ENCODE measurements at places on chromosomes 12 and 14. TPM values are rescaled to one million over a fixed set of nuclear protein-coding genes. Genes with fewer than 3 reads are reported as not detected.
A peak's percentile ranks its signal among the peaks of the same experiment; 100 is the strongest.

P2RX7 gene
- 2.8 TPM for total RNA-seq

POTEG gene
- total RNA-seq, result not detected

LARP4 gene
- total RNA-seq, result 51.5 TPM

LRP1-AS gene
- total RNA-seq, result not detected

VTI1B gene
- 69.4 TPM for total RNA-seq

TMEM119 gene
- 12.4 TPM for total RNA-seq

MED6 gene
- 12.9 TPM for total RNA-seq

SDR9C7 gene
- 0.06 TPM for total RNA-seq

P2RX2 gene
- total RNA-seq, result not detected

KRT73 gene
- not detected for total RNA-seq

ARID2 gene
- total RNA-seq, result 16.8 TPM

LMO3 gene
- total RNA-seq, result 21.8 TPM

CCDC175 gene
- total RNA-seq, result not detected

SCN8A gene
- 5.5 TPM for total RNA-seq

NFE2 gene
- total RNA-seq, result 0.47 TPM

GRCh38 chr14:95250140-95250769, 69.5 kb downstream of the CLMN start:
- no peak overlapping the region for H3K27ac ChIP-seq
- no peaks in the 10 kb centered on the region for H3K36me3 ChIP-seq
- H3K27me3 ChIP-seq, result no peaks in the 10 kb centered on the region

DNA sequence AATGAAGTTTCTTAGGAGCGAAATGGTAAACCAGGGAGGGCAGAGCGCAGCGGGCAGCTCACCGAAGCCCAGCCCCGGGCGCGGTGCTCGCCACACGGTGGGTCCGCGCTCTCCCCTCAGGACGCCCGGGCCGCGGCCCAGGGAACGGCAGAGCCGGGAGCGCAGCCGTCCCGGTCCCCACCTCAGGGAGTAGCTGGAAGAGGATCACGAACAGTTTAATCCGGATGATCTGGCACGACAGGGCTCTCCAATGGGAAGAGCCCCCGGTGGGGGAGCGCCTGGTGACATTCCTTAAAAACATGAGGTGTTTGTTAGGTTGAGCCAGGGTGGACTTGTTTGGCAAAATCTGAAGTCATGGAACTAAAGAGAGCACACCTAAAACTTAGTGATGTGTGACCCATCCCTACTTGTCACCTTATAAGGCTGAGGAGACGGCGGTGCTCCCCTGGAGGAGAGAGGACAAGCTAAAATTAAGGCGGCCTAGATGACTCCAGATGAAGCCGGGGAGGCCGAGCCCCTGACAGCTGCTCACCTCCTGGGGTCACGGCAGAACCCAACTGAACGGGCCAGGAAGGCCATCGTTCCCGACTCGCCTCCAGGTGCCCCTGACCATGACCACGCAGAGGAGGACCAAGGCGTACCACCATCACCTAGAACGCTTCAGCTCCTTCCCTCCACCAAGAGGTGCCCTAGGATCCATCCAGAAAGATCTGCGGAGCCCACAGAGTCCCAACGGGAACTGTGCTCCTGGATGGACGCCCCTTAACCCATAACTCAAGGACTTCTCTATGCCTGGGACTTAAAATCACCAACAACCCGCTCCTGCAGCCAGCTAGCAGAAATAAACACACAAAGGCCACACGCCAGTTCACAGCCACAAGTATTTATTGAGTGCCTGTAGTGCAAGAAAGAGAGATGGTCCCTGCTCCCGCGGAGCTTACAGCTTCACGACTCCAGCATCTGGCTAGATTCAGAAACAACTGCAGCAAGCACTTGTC, 866 bp upstream of the PITPNM2 start:
- H3K36me3 ChIP-seq, result no peaks in the 10 kb centered on the region
- H3K27ac ChIP-seq, result peak overlapping the region; percentile 67
- no peaks in the 10 kb centered on the region for H3K27me3 ChIP-seq
- peaks cover 11% of the 10 kb centered on the region for H3K4me1 ChIP-seq
- peak overlapping the region; percentile 84 for H3K4me3 ChIP-seq
- peak; percentile 26 for DNase-seq

DNA sequence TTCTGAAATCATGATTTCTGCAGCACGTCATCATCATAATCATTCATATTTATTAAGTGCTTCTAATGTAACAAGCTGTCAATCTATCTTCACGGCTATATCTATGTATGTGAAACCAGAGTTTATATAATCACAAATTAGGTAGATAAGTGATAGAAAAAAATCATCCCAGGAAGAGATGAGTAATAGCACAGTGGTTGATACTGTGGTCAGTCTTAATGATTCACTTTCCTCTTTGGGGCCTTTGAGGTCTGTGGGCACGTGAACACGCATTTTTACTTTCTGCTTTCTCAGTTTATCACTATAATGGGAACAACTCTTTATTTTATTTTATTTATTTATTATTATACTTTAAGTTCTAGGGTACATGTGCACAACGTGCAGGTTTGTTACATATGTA, 265.9 kb upstream of the NOVA1 start:
- no peaks in the 10 kb centered on the region for H3K36me3 ChIP-seq
- H3K27me3 ChIP-seq, result no peaks in the 10 kb centered on the region
- H3K4me3 ChIP-seq, result no peak overlapping the region
- DNase-seq, result no peak
- H3K4me1 ChIP-seq, result no peaks in the 10 kb centered on the region

- H3K27me3 ChIP-seq, result no peaks in the 10 kb centered on the region
- no peaks in the 10 kb centered on the region for H3K4me1 ChIP-seq
- H3K36me3 ChIP-seq, result no peaks in the 10 kb centered on the region
- H3K27ac ChIP-seq, result no peak overlapping the region
- H3K4me3 ChIP-seq, result no peak overlapping the region
Measured at GRCh38 chr12:67154901-67155300, 114.3 kb upstream of the CAND1 start.

GRCh38 chr12:121214855-121215745, 5.2 kb downstream of the P2RX4 start:
- H3K4me3 ChIP-seq, result no peak overlapping the region
- no peak overlapping the region for H3K27ac ChIP-seq
- no peaks in the 10 kb centered on the region for H3K36me3 ChIP-seq

DNA sequence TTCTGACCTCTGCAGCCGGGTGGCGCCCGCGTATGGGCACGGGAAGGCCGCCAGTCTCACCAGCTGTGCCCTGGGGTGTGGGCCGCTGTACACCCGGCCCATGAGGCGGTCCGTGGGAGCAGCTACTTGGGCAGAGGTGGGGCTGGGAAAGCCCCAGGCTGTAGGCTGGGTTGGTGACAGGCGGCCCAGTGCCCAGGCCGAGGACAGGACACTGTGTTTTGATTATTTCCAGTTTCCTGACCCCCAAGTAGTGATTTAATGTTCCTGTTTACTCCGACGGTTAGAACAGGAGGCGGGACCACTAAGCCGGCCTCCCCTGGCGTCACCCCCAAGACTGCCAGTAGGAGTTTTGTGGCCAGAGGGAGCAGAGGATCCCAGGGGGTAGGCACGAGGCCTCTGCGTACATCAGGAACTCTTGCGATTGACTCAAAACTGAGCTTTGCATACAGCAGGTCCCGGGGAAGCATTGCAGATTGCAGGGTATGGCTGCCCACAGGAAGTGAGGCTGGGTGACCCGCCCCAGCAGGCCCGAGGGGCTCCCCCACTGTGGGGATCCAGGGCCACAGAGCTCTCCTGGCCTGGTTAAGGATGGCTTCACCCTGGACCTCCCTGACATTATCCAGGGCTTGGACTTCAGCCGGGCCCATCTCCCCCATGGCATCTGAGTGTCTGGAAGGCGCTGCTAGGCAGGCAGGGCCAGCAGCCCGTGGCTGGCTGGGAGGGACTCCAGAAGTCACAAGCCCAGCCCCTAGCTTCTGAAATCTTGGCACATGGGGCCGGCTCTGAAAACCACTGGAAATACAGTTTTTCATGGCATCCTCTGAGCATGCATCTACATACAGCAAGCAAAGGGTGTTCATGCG, 42.5 kb upstream of the DIO3 start:
- H3K36me3 ChIP-seq, result no peaks in the 10 kb centered on the region
- no peaks in the 10 kb centered on the region for H3K27me3 ChIP-seq
- peak; percentile 22 for DNase-seq
- no peaks in the 10 kb centered on the region for H3K4me1 ChIP-seq
- H3K4me3 ChIP-seq, result no peak overlapping the region

GRCh38 chr12:111339321-111339938, 29.5 kb downstream of the PHETA1 start:
- no peaks in the 10 kb centered on the region for H3K27me3 ChIP-seq
- H3K36me3 ChIP-seq, result no peaks in the 10 kb centered on the region
- no peak overlapping the region for H3K4me3 ChIP-seq
- DNase-seq, result no peak
- H3K4me1 ChIP-seq, result no peaks in the 10 kb centered on the region
- no peak overlapping the region for H3K27ac ChIP-seq

DNA sequence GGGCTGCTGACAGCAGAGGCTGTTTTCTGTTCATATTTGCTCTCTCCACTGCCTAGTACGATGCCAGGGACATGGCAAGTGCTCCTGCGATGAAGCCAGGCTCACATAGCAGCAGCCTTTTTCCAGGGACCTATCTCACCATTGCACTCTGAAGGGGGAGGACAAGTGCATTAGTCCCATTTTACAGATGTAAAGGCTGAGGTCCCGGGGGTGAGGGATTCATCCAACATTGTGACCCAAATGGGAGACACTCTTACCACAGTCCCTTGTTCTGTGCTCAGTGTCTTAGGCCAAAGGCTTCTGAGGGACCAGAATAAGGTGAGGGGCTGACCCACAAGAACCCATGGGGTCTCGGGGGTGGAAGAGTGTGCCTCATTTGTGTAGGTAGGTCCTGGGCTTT, 21.6 kb upstream of the ESRRB start:
- H3K27me3 ChIP-seq, result peaks cover 3% of the 10 kb centered on the region
- no peak overlapping the region for H3K4me3 ChIP-seq
- no peak for DNase-seq
- no peak overlapping the region for H3K27ac ChIP-seq

GRCh38 chr12:6944381-6945186, 762 bp downstream of the C12orf57 start:
- peaks cover 58% of the 10 kb centered on the region for H3K4me1 ChIP-seq
- H3K4me3 ChIP-seq, result peak overlapping the region; percentile 43
- H3K36me3 ChIP-seq, result no peaks in the 10 kb centered on the region
- no peaks in the 10 kb centered on the region for H3K27me3 ChIP-seq

- no peaks in the 10 kb centered on the region for H3K4me1 ChIP-seq
- H3K27ac ChIP-seq, result no peak overlapping the region
- H3K36me3 ChIP-seq, result no peaks in the 10 kb centered on the region
- peak; percentile 15 for DNase-seq
Measured at GRCh38 chr12:15532364-15532977, 210.2 kb downstream of the PTPRO start.

GRCh38 chr14:20820063-20820904, 17.6 kb upstream of the RNASE1 start:
- H3K36me3 ChIP-seq, result no peaks in the 10 kb centered on the region
- no peaks in the 10 kb centered on the region for H3K27me3 ChIP-seq
- DNase-seq, result no peak

- no peak for DNase-seq
- H3K4me3 ChIP-seq, result no peak overlapping the region
- peaks cover 35% of the 10 kb centered on the region for H3K36me3 ChIP-seq
Measured at GRCh38 chr14:39395555-39396254, 36.5 kb downstream of the FBXO33 start.

DNA sequence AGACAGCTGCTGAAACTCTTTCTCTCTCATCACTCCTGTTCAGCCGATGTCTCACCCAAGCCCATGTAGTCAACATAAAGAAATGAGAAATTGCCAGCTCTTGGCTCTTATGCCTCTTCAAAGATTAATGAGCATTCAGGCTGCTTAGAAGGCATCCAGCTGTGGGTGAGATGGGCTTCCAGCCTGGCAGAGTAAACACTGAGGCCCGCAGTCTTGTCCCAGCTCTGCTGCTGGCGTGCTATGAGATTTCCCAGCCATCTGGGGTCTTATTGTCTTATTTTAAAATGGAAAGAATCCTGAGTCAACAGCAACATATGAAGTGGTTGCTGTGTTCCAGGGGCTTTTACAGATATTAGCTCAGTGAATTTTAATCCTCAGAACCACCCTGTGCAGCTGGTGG, 12.6 kb downstream of the RXYLT1 start:
- no peaks in the 10 kb centered on the region for H3K27me3 ChIP-seq
- DNase-seq, result no peak
- H3K4me3 ChIP-seq, result no peak overlapping the region
- H3K27ac ChIP-seq, result no peak overlapping the region

- no peak overlapping the region for H3K4me3 ChIP-seq
- H3K27me3 ChIP-seq, result no peaks in the 10 kb centered on the region
- DNase-seq, result no peak
- H3K36me3 ChIP-seq, result no peaks in the 10 kb centered on the region
- no peak overlapping the region for H3K27ac ChIP-seq
Measured at GRCh38 chr12:8658346-8658745, 4.3 kb downstream of the MFAP5 start.

DNA sequence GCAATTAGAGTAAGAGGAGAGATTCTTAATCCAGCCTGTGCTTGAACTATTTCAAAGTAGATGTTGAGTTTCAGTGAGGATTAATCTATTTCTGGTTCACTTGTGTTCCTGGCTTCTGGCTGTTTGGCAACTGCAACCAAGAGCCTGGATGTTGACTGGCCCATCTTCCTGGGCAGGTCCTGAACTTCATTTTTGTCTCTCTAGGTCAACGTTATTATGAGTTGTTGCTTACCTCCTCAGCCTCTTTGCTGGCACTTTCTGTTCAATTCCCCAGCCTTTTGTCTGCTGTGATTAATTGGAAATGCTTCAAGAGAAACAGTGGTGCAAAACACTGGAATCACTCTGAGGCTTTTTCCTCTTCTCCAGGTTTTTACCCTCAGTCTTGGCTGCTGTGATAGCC, 56.8 kb downstream of the TMEM132D start:
- no peak overlapping the region for H3K4me3 ChIP-seq
- H3K27me3 ChIP-seq, result no peaks in the 10 kb centered on the region
- no peak overlapping the region for H3K27ac ChIP-seq

GRCh38 chr12:9699269-9699897, 29.9 kb downstream of the CLEC2D start:
- no peaks in the 10 kb centered on the region for H3K36me3 ChIP-seq
- H3K4me3 ChIP-seq, result no peak overlapping the region
- no peak overlapping the region for H3K27ac ChIP-seq
- no peak for DNase-seq
- H3K27me3 ChIP-seq, result no peaks in the 10 kb centered on the region
- peaks cover 11% of the 10 kb centered on the region for H3K4me1 ChIP-seq

- no peaks in the 10 kb centered on the region for H3K27me3 ChIP-seq
- H3K27ac ChIP-seq, result no peak overlapping the region
- peaks cover 13% of the 10 kb centered on the region for H3K4me1 ChIP-seq
- no peak for DNase-seq
- no peaks in the 10 kb centered on the region for H3K36me3 ChIP-seq
Measured at GRCh38 chr12:57456145-57456700, 1.1 kb downstream of the INHBE start.

DNA sequence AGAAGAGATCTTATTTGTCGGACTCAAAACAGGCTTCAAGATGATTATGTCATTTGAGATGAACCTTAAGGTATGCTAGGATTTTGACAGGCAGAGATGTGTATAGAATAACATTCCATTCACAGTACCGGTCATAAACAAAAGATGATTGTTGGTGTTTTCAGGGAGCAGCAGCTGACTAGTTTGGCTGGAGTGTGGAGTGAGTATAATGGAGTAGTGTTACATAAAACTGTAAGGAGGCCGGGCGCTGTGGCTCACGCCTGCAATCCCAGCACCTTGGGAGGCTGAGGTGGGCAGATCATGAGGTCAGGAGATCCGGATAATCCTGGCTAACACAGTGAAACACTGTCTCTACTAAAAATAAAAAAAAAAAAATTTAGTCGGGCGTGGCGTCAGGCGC, 23.9 kb downstream of the SERPINA10 start:
- no peaks in the 10 kb centered on the region for H3K27me3 ChIP-seq
- H3K27ac ChIP-seq, result no peak overlapping the region
- DNase-seq, result no peak
- H3K4me1 ChIP-seq, result no peaks in the 10 kb centered on the region
- H3K4me3 ChIP-seq, result no peak overlapping the region
- H3K36me3 ChIP-seq, result no peaks in the 10 kb centered on the region
